ENCODE measurements at places on chromosomes 6 and 20. TPM values are rescaled to one million over a fixed set of nuclear protein-coding genes. Genes with fewer than 3 reads are reported as not detected.

ID4 gene
- 2.4 TPM for total RNA-seq

GPSM3 gene
- total RNA-seq: 1.6 TPM

- DNase-seq: no peak
Measured at GRCh38 chr6:43616725-43617472, 12.2 kb downstream of the GTPBP2 start.

PPIL6 gene
- 3.7 TPM for total RNA-seq

DNA sequence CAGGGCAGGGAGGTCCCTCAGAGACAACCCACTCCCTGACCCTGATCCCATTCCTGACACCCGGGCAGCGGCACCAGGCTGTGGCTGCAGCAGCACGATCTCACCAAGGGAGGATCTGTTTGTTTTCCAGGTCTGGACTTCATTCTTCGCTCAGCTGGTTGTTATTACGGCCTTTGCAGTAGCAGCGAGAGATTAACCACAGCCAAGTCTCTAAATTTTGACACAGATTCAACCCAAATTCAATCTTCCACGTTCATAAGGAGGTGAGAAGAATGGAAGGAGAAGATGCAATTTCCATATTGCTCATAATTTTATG lies 91.1 kb upstream of the THBS2 start:
- DNase-seq: no peak

GRCh38 chr6:169158691-169159090 lies 95.0 kb downstream of the THBS2 start:
- DNase-seq: no peak

TSHZ2 gene
- total RNA-seq: 2.6 TPM

DNA sequence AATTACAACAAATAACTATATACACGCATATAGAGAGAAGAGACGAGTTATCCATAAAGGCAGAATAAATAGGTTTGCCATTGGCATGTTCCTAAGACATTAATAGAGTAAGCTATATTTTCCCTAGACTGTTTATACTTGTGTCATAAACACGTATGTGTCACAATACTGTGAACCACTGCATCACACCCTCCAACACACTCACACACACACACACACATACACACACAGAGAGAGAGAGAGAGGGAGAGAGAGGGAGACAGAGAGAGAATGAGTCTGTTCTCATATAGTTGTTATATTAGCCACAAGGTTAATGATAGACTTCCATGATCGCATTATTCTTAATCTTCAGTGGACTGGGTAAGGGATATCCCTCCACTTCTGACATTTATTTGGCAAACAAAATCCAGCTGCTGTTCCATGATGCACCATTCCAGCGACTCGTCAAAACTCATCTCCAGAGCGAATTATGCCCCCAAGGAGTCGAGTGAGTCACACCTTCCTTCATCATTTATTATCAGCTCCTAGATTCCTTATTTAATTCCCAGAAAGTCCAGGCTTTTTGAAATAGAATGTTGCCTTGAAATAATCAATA lies 82.8 kb upstream of the HIVEP1 start:
- DNase-seq: no peak
